ENCODE measurements at places on chromosomes 1 and 21.

GRCh38 chr1:101408212-101409042, 171.6 kb downstream of the S1PR1 start:
- DNase-seq, result no peak

GRCh38 chr1:153649137-153649862, 9.2 kb upstream of the SNAPIN start:
- no peak for DNase-seq

DNA sequence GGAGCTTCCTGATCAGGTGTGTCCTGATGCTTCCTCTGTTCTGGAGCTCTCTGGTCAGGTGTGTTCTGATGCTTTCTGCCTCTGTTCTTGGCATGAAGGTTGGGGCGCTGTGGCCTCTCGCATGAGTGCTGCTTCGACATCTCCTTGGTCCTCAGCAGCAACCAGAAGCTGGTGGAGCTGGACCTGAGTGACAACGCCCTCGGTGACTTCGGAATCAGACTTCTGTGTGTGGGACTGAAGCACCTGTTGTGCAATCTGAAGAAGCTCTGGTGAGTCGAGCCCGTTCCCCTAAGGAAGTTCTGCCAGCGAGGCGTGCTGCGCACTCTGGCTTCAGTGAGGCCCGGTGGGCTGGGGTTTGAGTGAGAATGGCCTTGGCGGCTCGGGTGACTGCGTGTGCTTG, 18.0 kb downstream of the NLRP3 start:
- no peak for DNase-seq

GRCh38 chr1:41404308-41404761, 43.1 kb downstream of the FOXO6 start:
- peak; percentile 84 for DNase-seq

GRCh38 chr1:173113015-173113741, 62.4 kb upstream of the TNFSF18 start:
- no peak for DNase-seq

DNA sequence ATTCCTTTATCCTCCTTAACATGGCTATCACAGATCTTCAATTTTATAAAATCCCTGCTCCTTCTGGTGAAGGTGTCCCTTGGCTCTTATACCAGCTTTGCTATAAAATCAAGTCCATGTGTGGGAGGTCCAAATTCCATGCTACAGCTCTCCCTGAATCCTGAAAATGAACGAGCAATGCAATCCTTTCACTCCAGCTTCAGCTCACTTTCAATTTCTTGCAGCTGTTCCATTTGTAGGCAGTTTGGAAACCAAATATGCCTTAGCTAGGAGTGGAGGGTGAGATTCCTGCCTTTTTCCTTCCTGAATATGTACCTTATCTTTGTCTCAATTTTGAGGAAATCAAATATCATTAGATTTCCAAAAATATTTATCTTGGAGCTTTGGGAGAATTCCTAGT, 402.6 kb downstream of the TTLL7 start:
- no peak for DNase-seq

DNA sequence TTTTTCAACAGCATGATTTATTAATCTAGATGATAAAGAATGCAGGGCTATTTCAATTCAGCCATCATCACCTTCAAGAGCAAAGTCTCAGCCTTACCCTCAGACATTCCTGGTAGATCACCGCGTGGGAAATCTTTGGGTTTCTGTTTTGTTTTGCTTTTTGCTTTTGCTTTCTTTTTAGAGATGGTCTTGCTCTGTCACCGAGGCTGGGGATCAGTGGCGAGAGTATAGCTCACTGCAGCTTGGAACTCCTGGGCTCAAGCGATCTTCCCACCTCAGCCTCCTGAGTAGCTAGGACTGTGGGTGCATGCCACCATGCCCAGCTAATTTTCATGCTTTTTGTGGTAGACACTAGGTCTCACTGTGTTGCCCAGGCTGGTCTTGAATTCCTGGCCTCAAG, 289.7 kb downstream of the AJAP1 start:
- no peak for DNase-seq

DNA sequence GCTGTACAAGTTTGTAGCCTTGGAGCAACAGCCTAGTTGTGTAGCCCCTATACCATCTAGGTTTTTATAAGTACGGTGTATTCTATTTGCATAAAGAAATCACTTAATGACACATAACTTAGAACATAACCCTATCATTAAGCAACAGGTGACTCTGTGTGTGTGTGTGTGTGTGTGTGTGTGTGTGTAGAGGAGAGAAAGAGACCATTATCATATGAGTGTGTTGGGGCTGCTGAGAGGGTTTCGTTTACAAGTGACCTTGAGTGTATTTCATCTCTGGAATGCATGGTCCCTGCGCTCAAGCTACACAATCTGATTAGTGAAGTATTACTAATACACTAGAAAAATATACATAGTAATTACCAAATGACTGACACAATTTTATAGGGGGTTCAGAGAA, 115.1 kb downstream of the RABGAP1L start:
- no peak for DNase-seq

- no peak for DNase-seq
These were observed 194.0 kb downstream of the NRIP1 start for GRCh38 chr21:14870853-14871149.

DNA sequence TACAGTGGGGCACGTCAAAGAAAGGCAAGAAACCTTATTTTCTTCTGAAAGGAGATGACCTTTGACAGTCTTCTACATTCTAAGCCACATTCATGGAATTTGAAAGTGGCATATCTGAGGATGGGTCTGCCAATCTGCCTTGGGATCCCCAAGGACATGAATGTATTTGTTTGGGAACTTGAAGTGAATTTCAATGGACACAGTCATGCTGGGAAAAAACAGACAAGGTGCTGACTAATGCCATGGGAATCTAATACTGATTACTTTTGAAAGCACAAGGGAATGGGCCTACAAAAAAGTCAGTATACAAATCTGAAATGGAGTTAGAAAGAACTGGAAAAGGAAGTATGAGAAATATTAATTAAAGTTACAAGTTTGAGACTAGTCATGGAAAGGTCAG, 128.8 kb downstream of the KCNJ6 start:
- DNase-seq, result no peak

DNA sequence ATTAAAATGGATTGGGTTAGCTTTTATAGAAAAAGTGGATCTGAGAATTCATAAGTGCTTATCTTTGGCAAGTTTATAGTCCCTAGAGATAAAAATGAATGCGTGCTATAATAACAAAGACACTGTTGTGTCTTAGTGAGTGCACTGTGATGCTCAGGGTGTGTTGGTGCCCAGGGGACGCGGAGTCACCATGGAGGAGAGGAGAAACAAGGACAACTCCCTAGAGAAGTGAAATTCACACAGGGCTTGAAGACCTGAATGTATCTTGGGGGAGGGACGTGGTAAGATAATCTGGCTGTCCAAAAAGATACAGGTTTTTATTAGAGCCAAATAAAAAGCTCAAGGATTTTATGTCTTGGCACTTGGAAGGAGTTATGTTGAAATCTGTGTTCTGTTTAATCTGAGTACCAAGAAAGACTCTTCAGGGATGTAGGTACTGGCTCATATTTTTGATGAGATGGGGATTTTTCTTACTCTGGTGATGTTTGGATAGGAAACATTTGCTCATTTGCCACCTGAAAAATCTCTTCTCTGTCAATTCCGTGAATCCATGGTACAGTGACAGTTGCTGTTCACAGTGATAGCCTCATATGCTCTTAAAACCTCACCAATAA, 9.6 kb downstream of the SMYD2 start:
- DNase-seq, result no peak

DNA sequence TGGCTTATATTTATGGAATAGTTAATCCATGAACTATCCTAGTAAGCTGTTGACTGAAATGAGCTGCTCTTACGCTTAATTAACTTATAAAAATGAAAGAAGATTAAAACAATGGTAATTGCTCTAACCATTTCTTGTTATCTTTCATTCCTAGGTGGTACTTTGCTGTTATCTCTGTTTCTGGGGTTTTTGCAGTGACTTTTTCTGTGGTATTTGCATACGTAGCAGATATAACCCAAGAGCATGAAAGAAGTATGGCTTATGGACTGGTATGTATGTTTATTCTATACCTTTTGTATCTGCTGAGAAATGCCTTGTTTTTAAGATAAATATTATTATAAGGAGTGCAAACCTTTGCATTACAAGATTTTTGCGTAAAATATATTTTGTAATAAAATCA, 71.0 kb downstream of the SASS6 start:
- no peak for DNase-seq

DNA sequence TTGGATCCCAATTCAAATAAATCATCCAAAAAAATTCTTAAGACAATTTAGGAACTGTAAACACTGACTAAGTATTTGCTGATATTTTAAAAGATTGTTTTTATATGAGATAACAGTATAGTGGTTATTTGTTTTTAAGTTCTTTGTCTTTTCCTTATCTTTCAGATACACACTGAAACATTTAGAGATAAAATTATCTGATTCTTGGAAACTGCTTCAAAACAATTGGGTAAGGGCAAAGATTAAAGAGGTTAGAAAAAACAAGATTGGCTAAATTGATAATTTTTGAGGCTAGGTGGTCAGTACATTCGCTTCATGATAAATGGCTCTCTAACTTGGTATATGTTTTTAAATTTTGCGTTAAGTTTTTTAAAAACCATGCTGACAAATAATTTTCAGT, 117.3 kb downstream of the PSMG1 start:
- no peak for DNase-seq

- DNase-seq, result no peak
These were observed 89.0 kb upstream of the BCAR3 start for GRCh38 chr1:93770640-93771039.

DNA sequence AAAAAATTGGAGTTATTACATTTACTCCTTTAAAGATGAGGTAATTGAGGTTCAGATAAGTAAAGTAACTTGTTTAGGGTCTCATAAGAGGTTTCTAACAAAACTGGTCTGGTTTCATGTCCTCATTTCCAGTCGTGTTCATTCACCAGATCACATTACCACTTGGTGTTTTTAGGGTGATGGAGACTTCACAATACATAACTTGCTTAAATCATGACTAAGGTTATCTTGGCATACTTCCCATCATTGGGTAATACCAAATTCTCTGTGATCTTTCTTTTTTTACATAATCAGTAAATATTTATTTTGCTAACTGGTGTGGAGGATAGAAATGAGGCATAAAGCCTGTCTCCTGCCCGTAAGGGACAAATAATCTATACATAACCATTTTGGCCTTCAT, 31.6 kb upstream of the RPTN start:
- DNase-seq, result no peak

DNA sequence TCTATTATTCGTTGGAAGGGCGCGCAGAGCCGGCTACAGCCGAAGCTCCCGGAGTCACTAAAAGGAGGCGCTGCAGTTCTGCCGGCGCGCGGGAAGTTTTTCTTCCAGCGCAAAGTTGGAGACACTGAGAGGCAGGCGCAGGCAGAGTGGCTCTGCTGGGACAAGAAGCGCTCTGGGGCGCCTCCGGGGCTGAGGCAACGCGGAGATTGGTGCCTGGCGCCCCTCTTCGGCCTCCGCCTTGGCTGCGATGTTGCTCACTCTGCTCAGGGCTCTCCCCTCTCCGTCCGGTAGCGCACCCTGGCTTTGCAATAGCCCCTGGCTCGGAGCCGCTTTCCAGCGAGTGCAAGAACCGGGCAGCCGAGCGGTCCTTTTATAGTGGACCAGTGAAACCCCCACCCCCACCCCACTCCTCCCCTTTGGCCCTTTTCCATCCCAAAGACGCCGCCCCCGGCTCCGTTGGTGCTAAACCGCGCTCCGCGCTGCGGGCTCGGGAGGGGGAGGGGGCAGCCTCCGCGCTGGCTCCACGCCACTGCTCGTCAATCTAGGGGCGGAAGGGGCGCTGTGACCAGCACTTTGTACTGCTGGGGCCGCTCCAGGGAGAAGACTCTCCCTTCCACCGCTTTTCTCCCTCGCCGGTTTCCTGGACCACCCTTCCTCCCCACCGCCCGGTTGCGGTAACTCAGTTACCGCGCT, at the start of gene ADAMTS1:
TSS of gene ADAMTS1 (minus strand) at position 344 of the 693 bp plus-strand sequence. CDS start 455 bp downstream, outside the sequence.
- peak; percentile 97 for DNase-seq

DNA sequence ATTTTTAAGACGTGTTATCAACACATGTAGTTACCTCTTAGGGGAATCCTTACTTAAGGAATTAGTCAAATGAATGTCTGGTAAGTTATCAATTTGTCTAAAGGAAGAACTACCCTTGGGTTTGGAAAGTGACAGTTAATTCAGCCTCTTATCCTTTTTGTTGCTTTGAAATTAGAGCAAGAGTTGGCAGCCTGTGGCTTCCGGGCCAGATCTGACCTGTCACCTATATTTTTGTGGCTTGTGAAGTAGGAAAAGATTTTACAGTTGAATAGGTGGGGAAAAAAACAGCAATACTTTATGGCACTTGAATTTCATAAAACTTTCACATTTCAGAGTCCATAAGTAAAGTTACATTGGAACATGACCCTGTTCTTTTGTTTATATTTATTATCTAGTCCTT, 5.5 kb downstream of the MRPS6 start:
- no peak for DNase-seq

- DNase-seq, result no peak
These were observed 22.7 kb upstream of the IFNAR1 start for GRCh38 chr21:33302055-33302454.

DNA sequence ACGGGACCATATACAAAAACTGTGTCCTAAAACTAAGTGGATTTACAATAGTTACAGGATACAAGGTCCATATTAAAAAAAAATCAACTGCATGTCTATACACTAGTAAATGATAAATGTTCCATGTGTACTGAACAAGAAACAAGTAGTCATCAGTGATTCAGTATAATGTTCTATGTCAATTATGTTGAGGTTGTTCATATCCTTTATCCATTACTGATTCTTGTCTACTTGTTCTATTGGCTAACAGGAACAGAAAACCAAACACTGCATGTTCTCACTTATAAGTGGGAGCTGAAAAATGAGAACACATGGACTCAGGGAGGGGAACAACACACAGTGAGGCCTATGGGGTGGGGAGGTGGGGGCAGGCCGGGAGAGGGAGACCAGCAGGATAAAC, 90.5 kb downstream of the CDC42BPA start:
- no peak for DNase-seq

- DNase-seq, result peak; percentile 35
These were observed 132.2 kb downstream of the GLUL start for GRCh38 chr1:182259229-182259872.

- no peak for DNase-seq
These were observed 11.5 kb downstream of the KCNA3 start for GRCh38 chr1:110663241-110663640.

All from right hindlimb (tissue), 1 donor.